Activated T-helper 17 cell treated with anti-CD3 and anti-CD28 coated beads, Interleukin-2, amount 50 U/mL, for 72 hours (primary cell): ENCODE measurements at places on chromosomes 16 and 17. TPM values are rescaled to one million over a fixed set of nuclear protein-coding genes. Genes with fewer than 3 reads are reported as not detected.

DNA sequence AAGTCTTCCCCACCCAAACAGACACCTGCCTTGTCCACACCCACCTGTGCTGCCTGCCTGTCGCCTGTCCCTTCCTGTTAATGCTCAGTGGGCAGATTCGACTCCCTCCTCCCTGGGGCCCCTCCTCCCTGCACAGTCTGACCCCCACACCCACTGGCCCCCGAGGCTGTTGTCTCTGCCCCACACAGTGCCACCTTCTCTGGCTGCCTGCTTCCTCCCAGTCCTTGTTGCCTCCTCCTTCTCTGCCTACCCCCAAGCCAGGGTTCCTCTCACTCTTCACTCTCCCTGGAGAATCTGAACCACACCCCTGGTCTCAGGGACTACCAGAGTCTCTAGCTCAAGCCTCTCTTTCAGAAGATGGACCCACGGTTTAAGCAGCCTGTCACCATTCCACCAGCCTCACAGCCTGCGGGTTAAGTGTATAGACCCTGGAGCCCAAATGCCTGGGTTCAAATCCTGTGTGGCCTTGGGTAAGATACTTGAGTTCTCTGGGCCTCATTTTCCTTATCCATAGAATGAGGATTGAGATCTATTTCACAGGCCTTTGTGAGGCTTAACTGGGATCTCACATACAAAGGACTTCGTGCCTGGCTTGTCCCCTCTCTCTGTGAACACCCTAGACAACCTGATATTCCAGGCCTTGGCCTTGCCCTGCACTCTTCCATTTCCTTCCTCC is 3.8 kb upstream of the ARHGAP23 start:
- ATAC-seq: no peak

DNA sequence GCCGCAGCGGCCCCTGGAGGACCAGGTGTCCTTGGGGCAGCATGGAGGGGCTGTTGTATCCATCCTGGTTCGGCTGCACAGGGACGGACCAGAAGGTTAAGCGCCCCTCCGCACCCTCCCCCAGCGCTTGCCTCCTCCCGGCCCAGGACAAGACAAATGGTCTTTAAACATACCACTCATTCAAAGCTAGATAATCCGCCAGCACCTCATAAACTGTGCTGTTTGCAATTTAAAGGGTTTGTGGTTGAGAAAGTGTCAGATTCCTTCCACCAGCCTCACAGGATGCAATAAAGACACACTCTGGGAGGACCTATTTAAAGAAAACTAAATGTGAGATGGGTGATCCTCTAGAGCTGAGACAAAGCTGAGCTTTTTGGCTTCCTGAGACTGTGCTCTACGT is 426.2 kb upstream of the EEF2KMT start:
- ATAC-seq: no peak

DNA sequence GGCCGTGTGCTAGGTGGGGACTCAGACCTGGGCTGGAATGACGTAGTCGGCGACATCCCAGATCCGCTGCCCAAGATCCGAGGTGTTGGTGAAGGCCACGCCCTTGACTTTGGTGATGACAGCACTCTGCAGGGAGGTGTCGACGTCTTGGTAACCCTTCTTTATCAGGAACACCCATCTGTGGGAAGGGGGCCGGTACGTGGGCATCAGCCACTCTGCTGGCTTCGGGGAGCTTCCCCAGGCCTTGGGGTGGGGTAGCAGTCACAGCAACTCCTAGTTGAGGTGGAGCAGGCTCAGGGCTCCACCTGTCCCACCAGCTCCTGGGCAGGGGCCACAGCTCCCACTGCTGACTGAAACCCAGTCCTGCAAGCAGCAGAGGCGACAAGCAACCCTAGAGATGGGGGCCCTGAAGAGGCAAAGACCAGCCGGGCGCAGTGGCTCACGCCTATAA is 4.3 kb downstream of the P2RX5 start:
- ATAC-seq: no peak

CHST5 gene
- total RNA-seq: not detected

GRCh38 chr16:57730771-57731730 is 4.5 kb upstream of the KATNB1 start:
- no peak for ATAC-seq

CA4 gene
- total RNA-seq: not detected

- no peak for ATAC-seq
These were observed 21.8 kb upstream of the ANKFN1 start for GRCh38 chr17:56131431-56131830.

- ATAC-seq: no peak
These were observed 742.1 kb upstream of the SOX9 start for GRCh38 chr17:71378741-71379140.
